ENCODE measurements at places on chromosomes 12 and 14. TPM values are rescaled to one million over a fixed set of nuclear protein-coding genes. Genes with fewer than 3 reads are reported as not detected.

GRCh38 chr12:66692986-66693385 is 14.1 kb upstream of the GRIP1 start:
- DNase-seq = no peak

DNA sequence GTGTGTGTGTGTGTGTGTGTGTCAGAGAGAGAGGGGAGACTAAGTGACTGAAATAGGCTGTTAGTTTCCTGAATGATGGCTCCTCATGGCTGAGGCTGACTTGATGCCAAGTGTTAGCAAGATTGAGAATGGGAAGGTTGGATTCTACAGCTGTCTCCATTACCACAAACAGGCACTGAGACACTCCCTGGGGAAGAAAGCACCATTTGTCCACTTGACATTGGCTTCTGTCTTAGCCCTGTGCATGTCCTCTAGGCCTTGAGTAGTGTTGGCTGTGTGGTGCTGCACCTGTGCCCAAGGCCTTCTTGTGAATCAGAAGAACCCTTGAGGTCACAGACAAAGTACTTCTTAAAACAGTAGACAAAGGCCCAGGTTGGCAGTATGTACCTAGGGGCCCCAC is 15.6 kb downstream of the ERG28 start:
- DNase-seq = no peak

DNA sequence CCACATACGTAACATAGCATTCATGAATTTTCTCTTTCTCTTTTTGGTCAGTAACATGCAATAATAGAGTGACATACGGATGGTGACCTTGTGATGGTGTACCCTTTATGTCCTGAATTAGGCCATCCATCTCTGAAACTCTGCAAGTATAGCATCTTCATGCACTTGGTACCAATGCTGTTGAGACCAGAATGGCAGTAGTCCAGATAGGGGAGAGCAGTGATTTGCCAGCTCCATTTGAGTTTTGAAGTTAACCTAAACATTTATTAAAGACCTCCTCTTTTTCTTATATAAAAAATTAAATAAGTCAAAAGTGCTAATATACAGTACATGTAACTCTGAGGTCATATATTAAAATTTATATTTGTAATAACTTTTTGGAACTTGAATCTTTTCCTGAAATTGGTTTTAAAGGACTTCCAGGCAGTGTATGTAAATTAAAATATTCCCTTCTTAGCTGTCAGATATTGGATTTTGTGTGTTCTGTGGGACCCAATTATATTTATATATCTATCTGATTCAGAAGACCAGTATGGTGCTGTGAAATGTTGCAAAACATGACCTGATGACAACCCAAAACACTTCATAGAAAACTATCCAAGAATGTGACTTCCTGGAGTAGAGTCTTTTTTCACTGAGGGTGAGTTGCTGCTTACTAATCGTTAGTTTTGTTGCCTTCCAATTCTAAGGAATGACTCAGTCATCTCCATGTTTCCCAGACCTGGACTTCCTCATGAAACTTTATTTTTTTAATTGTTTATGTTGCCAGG is 3.5 kb downstream of the ELK3 start:
- DNase-seq = no peak

GRCh38 chr12:114272071-114272470 is 133.9 kb downstream of the TBX5 start:
- no peak for DNase-seq

DNA sequence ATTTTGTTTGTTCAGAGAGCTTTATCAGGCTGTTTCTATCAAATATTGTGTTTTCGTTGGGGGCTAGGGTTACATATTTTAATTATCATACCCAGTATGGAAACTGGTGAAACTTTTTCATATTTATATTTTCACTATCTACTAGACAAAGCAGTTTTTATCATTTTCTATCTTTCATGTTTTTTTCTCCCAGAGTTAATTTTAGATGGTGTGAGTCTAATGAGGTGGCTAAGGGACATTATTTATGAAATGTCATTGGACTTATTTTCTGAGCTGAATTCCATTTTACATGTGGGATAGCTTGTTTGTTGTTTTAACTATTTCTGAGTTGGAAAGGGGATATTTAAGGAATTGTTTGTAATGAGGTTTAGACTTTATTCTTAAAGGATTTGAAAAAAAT is 100.3 kb downstream of the TMTC2 start:
- no peak for DNase-seq

DNA sequence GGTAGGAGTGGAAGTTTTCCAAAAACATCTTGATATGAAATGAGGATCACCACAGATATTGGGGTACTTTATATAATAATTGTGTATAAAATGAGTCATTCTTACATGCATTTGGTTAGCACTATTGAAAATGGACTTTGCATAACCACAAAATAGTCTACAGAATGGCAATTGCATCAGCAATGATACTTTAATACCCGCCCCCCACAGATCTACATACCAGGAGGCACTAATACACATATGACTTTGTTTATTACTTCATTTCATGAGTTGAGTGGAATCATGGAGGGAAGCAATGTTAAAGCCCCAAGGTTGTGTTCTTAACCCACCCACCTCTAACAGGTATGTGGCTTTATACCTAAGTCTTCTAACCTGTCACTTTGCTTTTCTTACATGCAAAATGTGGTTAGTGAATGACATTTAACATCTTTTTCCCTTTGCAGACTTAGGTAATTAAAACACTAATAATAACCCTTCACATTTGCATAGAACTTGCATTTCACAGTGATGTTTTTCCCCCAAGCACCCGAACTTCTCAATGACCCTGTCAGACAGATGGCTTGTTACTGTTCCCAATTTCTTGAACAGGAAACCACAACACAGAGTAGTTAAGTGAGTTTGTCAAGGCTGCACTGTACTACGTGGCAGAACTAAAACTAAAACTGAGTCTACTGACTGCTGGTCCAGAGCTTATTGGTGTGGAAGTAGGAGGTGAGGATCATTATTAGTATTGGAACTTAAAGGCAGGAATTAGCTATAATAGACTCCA is 101.9 kb downstream of the NPAS3 start:
- no peak for DNase-seq

DNA sequence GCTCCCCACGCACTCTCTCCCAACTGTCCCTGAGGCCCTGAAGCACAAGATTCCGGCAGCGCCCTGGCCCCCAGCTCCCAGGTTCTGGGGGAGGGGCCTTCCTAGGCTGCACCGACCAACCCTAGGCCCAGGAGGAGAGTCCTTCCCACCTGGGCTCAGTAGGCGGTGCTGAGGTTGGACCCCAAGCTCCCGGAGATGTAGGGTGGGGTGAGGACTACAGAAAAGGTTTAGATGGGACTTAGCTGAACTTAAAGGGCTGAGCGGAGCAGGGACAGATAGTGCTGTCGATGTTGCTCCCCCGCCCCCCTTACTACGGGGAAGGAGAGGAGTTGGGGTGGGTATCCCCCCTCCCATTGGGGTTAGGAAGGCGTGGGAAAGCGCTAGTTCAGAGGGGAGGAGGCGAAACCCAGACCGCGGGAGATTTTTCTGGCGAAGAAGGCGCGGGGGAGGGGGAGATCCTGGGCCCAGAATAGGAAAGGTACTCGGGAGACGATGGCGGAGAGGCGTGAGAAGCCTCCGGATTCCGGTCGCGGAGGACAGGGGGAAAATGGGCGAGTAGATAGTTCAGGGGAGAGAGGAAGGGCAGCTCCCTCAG is 4.2 kb upstream of the BAZ2A start:
- no peak for DNase-seq

DNA sequence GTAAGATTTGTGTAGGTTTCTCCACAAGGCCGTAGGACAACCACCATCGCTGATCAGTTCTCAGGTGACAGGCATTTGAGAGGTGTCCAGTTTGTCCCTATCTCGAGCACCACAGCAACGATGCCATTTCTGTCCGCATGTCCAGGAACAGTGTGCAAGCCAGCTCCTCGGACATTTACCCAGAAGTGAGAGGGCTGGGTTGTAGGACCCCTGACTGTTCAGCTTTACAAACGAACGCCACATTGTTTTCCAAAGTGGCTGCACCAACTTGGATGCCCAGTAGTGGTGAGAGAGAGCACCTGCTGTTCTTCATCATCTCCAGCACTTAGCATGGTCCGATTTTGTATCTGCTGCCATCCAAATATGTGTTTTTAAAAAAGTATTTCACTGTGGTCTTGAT is 38.6 kb downstream of the CYP46A1 start:
- DNase-seq = peak; percentile 48

DNA sequence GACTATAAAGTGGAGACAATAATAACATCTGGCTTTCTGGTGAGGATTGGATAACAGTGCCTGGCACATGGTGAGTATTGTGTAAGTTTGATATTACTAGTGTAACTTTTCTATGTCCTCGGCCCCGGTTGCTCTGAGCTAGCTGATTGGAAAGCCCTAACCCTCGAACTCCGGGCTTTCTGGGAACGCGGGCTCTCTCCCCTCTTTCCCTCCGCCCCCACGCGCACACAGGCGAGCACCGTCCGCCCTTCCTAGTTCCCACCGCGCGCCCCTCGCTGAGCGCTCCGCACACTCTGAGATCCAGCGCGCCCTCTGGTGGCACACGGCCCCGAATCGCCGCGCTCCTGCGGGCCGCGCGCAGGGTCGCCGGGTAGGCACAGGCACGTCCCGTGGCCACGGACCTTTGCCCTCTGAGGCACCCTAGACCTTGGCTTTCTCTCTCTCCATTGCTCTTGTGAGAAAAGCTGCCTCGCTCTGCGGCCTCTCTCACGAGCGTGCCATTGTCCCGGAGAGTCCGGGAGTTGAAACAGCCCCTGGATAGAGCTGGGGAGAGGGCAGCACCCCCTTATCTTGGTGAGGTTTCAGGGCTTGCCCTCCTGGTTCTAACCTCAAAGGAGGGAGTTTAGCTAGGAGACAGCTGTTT is 23.2 kb upstream of the ESRRB start:
- no peak for DNase-seq

- no peak for DNase-seq
Observed at GRCh38 chr12:79121486-79121885, 256.9 kb downstream of the SYT1 start.

DNA sequence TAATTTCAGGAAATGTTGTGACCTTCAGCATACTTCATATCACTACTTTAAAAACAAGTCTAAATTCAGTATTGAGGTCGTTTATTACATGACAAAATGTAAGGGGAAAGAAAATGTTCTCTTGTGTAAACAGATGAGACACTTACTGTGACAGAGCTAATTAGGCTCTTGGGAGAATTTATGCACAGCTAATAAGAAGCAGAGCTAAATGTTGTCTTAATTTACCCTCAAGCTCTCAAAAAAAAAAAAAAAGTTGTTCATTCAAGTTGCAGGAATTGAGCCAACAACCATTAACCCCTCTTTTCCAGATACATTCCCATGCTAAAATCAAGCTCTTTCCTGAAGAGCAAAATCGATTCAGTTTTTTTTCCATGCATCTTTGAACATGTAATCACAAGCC is 1419.4 kb downstream of the FSCB start:
- no peak for DNase-seq

CDH24 gene
- total RNA-seq = 1.3 TPM

LMNTD1 gene
- not detected for total RNA-seq

SYNDIG1L gene
- total RNA-seq = 0.22 TPM

BCDIN3D gene
- 2.0 TPM for total RNA-seq

TAS2R46 gene
- total RNA-seq = 0.67 TPM

CNTN1 gene
- 0.16 TPM for total RNA-seq

MYH6 gene
- 13,240 TPM for total RNA-seq

KRT6B gene
- not detected for total RNA-seq
